Activated CD4-positive, CD25-positive, alpha-beta regulatory T cell treated with anti-CD3 and anti-CD28 coated beads, Interleukin-2, amount 50 U/mL, for 24 hours (primary cell): ENCODE measurements at places on chromosomes 1 and 21.
A peak's percentile ranks its signal among the peaks of the same experiment; 100 is the strongest.

DNA sequence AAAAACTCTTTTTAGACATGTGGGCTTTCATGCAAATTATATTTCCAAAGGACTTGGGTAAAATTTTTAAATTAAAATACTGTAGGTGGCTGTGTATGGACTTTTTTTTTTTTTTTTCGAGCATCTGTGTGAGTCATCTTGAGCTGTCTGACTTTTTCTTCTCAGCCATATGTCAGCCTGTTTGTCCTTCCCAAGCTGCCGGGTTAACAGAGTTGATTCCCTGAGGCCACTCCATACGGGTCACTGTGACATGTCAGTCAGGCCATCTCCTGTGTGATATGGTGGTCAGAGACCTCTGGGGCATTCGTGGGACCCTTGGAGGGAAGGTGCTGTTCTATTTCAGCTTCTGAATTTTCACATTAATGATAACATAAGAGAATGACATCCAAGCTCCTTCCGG lies 148.3 kb downstream of the KCNJ6 start:
- ATAC-seq, result no peak

GRCh38 chr21:40052276-40052675 lies 185.0 kb downstream of the PCP4 start:
- ATAC-seq, result no peak

DNA sequence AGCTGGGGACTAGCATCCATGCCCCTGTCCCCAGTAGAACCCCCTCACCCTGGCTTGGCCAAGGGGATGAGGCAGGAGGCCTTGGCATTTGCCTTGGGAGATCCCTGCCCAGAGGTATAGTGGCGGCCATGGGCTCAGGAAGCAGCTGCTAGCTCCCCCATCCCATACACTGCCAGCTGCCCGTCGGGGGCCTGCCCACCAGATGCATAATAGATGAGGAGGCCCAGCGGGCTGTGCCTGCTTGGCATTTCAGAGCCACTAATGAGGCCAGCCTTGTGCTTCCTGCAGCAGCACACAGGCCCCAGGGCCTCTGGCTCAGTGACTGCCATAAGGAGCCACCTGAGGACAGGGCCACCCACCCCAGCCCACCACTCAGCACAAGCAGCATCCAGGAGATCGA lies 23.6 kb downstream of the RAP1GAP start:
- no peak for ATAC-seq

- ATAC-seq, result no peak
These were observed 137.1 kb upstream of the USP24 start for GRCh38 chr1:55352080-55352810.

DNA sequence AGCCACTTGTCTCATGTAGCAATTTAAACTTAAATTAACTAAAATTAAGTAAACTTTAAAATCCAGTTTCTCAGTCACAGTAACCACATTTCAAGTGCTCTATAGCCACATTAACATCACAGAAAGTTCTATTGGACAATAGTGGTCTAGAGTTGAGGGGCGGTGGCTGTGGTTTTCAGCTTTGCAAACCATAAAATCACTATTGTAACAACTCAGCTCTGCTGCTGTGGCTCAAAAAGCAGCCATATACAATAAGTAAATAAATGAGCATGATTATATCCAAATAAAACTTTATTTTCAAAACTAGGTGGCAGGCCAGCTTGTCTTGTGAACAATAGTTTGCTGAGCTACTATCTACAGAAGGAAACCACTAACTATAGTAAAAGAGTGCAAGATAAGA lies 43.4 kb upstream of the C1orf53 start:
- ATAC-seq, result no peak

DNA sequence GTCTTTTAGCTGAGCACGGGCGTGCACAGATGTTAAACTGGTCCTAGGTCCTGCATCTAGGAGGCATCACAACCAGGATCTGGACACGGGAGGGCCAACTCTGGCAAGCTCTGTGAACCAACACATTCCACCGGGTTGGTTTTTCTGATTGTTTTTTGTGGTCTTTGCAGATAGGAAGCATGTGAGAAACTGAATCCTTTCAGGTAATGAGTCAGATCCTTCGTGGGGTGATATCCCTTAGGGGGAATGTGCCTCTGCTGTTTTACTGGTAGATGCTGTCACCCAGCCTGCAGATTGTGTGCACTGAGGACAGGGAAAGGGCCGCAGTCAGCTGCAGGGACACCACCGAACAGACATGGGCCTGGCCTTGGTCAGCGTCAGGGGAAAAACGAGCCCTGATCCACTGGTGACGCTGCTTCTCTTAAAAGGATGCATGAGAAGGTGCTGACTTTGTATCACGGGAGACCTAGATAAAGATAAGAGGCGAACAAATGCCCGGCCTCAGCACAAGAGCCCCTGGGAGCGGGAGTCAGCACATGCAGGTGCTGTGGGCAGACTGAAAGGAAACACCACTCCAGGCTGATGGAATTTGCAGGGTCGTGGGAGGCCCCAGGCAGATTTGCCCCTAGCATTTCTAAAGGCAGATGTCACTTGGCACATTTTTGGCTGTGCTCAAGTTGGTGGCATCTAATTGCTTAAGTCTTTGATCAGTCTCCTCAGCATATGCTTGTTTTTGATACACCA lies 51.1 kb downstream of the DOP1B start:
- ATAC-seq, result no peak

GRCh38 chr1:36023098-36023769 lies 60.7 kb upstream of the TEKT2 start:
- ATAC-seq, result peak; percentile 70

DNA sequence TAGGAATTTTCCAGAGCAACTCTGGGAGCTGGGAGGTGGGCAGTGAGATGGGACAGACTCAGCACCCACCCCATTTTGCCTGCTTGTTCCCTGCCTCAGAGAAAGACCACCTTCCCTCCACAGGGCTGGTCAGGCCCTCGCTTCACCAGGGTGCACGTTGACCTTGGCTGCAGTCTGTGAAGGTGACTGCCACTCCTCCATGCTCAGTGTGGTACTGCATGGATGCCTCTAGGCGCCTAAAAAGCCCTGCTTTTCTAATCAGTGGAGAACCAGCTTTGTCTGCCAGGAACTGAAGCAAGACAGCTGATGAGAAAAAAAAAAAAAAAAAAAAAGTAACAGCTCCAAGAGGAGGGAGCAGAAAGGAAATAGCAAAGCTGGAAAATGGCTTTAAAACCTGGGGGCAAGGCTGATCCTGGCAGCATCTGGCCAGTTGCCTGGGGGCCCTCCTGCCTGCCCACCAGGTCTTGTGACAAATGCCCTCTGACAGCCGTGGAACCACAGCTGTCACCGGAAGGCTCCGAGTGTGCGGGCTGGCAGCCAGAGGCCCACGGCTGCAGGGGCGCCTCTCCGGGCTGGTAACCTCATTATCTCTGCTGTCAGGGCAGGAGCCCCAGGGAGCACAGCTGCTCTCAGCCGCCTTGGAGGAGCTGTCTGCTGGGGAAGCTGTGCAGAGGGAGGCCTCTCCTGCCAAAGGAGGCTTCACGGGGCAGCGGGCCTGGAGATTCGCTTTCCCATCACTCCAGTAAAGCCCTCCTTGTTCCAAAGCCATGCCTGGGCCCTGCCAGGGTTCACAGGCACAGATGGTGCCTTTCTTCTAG lies 13.7 kb downstream of the KIAA1614 start:
- peak; percentile 15 for ATAC-seq

GRCh38 chr1:200301152-200301551 lies 108.7 kb downstream of the ZNF281 start:
- ATAC-seq, result no peak

DNA sequence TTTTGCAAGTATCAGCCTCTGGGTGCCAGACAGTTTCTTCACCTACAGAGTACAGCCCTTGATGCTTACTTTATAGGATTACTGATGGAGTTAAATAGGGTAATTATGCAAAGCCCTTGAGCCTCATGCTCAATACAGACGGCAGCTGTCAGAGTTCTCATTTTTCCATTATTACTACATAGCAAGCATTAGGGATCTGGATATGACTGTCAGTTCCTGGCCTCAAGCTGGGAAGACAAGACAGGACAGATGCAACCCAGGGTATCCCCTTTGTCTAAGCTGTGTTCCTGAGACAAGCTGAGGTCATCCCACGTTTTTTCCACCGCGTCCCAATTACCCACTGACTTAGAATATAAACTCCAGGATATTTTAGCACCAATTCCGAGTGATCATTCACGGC lies 94.4 kb downstream of the SLC35F3 start:
- ATAC-seq, result no peak

- ATAC-seq, result no peak
These were observed 587.2 kb upstream of the ZRANB2 start for GRCh38 chr1:71668065-71668464.
